ENCODE measurements at places on chromosomes 12 and 14.

GRCh38 chr12:16681196-16681595 is 75.2 kb upstream of the LMO3 start:
- no peak for DNase-seq

GRCh38 chr12:93311827-93312226 is 65.9 kb upstream of the NUDT4 start:
- DNase-seq = no peak

DNA sequence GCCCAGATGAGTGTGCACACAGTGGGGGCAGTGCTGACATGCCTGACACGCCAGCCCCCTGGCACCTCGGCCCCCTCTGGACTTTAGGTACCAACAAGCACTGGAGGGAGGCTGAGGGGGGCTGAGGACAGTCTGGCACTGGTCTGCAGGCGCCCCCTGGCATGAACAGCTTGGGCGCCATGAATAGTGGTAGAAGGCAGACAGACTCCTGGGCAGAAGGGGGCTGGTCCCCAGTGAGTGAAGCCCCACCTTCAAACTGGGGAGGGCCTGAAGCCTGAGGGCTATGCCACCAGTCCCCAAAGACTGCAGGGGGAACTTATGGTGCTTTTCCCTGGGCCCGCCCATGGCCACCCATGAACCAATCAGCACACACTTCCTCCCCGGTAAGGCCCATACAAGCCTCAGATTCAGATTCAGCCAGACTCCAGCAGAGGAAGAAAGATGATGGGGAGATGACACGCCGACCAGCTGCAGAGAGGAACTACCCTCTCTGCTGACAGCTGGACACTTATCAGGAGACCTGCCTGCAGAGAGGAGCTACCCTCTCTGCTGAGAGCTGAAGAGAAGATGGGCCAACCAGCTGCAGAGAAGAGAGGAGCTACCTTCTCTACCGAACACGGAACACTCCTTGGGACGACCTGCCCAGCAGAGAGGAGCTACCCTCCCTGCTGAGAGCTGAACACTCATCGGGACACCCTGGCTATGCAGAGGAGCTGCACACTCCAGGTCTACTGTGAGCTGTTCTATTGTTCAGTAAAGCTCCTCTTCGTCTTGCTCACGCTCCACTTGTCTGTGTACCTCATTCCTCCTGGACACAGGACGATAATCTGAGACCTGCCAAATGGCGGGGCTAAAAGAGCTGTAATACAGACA is 324.5 kb downstream of the PCNX1 start:
- DNase-seq = no peak

- DNase-seq = no peak
Observed at GRCh38 chr12:56411781-56412639, 37.2 kb downstream of the TIMELESS start.

GRCh38 chr12:103680591-103681141 is 93.6 kb downstream of the STAB2 start:
- peak; percentile 93 for DNase-seq
